Activated CD8-positive, alpha-beta memory T cell treated with anti-CD3 and anti-CD28 coated beads for 1 hour (primary cell): ENCODE measurements at places on chromosomes 16 and 17.

DNA sequence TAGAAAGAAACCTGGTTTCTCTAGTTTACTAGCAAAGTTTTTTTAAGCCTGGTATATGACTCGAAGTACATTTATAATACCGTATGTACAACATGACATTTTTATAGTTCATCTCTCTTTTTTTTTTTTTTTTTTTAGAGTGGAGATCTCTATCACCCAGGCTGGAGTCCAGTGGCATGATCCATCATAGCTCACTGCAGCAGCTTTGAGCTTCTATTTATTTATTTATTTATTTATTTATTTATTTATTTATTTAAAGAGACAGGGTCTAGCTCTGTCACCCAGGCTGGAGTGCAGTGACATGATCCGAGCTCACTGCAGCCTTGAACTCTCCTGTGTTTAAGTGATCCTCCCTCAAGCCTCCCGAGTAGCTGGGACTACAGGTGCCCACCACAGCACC, 25.9 kb upstream of the VPS4A start:
- DNase-seq, result no peak

GRCh38 chr17:77886387-77886728, 72.1 kb upstream of the TNRC6C start:
- DNase-seq, result no peak

DNA sequence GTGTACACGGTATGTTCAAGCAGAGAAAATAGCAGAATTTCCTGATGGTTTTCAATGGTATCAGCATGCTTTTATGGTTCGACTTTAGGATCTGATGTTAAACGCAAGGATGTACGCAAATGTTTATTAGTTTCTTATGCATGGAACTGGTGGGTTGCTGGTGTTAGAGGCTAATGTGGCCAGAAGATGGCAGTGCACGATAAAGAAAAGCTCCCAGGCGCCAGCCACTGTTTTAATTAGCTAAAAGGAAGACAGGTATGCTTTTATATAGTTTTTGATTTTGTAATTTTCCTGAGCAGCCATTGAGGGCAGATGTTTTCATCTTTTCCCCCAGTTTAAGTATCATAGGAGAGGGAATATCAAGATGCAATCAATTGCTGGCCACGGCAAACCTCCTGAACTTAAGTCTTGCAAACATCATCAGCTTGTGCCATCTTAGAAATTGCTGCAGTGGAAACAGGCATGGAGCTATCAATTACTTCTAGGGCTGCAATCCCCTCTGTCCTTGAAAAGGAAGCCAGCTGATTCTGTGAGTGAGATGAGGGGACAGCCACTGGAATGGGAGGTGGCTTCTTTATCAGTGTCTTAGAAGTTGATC, 648.5 kb upstream of the RBFOX1 start:
- no peak for DNase-seq

- DNase-seq, result no peak
Observed at GRCh38 chr17:72125742-72126141, 4.9 kb downstream of the SOX9 start.

DNA sequence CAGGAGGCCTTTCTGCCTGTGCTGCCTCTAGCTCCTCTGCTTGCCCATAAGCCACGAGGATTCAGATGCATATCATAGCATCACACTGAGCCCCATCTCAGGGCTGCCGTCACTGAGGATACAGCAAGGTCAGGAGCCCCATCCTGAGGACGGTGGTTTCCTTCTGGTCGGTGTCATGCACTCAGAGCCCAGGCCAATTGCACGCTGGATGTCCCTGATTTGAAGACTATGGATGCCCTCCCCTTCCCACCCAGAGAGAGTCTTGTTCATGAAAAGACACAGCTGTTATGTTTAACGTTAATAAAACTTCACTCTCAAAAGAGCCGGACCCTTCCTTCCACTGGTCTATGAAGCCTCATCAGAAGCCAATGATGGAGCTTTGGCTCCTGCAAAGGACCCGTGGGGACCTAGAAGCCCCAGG, 19.9 kb downstream of the COTL1 start:
- DNase-seq, result no peak

GRCh38 chr16:89954462-89954861, 5.9 kb downstream of the DEF8 start:
- no peak for DNase-seq

DNA sequence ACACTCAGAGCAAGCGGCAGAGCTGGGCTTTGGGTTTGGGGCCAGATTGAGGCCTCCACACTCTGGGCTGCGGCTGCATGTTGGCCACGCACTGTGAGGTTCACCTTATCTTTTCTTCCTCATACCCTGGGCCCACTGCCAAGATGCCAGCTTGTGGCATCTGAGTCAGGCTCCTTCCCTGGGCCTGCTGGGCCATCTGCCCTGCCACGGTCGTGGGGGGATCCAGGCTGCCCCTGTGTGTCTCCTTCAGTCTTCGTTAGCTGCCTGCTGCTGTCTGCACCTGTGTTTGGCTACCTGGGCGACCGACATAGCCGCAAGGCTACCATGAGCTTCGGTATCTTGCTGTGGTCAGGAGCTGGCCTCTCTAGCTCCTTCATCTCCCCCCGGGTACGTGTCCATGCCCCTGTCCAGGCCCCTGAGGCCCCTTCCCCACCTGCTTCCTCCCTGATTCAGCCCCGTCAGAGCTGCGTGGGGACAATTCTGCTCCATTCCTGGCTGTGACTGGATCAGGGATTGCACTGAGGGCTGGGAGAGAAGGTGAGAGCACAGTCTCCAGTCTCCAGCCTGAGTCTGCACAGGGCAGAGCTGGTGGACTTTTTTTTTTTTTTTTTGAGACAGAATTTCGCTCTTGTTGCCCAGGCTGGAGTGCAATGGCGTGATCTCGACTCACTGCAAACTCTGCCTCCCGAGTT, 11.2 kb downstream of the SPNS3 start:
- no peak for DNase-seq

- DNase-seq, result no peak
Observed at GRCh38 chr16:58016840-58017446, 8.6 kb upstream of the MMP15 start.

GRCh38 chr16:81678326-81679095, 100.6 kb upstream of the PLCG2 start:
- no peak for DNase-seq

DNA sequence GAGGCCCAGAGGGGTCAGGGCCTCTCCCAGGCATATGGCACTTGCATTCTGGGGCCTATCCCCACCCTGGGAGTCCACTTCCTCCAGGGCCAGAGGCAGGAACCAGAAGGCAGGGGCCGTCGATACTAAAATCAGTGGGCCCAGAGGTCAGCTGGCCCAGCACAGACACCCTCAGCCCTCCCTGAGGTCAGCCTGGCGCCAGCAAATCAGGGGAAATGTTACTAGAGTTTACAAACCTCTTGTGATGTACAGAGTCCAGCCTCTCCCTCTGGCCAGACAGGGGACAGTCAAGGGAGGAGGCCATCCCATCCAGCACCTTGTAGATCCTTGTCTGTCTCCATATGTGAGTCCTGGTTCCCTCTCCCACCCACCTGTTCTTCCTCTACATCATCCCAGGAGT, 10.8 kb downstream of the CDH5 start:
- DNase-seq, result no peak

DNA sequence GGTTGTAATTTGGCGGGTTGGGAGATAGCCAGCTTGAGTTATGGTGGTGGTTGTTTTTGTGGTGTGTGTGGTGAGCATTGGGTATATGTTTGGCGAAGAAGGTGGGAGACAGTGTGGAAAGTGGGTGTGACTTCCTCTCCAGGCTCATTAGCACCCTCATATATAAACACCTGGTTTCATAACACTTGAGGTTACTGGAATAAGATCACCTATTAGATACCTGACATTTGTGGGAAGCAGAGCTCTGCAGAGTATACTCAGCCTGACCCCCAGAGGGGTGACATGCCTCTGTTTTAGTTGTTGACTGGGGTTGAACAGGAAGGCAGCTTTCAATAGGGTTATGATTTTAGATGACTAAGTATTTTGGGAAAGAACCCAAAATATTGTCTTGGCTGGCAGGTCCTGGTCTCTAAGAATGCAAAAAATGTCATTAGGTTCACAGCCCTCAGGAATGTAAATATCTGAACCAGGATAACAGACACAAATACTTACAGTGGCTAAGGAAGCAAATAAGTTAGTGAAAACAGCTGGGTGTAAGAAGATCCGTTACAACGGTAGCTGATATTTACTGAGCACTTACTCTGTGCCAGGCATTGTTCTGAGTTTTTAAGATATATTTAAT, 18.3 kb upstream of the EFCAB13 start:
- DNase-seq, result no peak

GRCh38 chr17:53627511-53627910, 195.2 kb upstream of the KIF2B start:
- no peak for DNase-seq

DNA sequence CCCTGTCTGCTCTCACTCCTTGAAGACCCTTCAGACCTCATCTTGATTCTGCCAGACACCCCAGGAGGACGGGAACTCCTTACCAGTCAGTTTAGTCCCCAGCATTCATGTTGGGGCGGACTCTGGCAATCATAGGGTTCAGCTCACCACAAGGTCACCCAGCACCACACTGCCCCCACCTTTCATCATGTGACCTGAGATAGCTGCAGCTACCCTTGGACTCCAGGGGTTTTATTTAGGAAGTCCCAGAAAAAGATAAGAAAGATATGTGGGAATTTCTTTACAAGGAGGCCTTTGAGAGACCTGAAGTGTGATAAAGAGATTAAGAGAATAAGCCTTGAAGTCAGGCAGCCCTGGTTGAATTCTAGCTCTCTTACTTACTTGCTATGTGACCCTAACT, 59.8 kb upstream of the NLK start:
- no peak for DNase-seq

GRCh38 chr17:58535431-58535830, 21.0 kb upstream of the MTMR4 start:
- no peak for DNase-seq

DNA sequence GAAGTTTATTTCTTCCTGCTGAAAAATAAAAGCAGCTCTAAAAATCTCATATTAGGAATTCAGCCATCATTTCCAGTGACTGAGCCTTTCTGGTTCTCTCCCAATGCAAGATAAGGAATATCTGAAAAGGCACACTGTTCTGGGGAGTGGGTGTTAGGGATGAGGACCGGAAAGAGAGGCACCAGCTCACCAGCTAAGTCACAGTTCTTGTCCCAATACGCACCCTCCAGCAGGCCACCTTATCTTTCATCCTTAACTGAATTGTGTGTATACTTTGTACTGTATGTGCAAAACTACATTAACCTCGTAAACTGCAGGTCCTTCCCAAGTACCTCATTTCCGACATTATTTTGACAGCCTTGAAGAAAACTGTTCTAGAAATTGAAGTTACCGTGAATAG, 11.0 kb downstream of the AMFR start:
- no peak for DNase-seq

DNA sequence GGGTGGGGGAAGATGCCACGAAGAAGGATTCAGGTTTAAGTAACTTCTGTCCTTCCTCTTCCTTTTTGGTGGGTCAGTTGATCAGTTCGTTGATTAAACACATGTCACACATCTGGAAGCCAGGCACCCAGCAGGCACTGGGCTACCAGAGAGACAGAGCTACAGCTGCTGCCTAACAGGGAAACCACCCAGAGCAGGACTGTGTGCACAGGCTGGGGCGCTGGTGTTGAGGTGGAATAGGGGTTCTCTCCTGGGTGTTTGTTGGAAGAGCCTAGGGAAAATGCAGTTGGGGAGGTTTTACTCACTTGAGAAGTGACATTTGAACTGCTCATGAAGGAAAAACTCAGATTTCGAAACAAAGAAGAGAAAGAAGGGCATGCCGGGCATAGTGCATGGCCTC, 152.4 kb downstream of the IRX5 start:
- DNase-seq, result no peak

- DNase-seq, result no peak
Observed at GRCh38 chr16:73028721-73029361, 19.1 kb downstream of the ZFHX3 start.

- DNase-seq, result no peak
Observed at GRCh38 chr17:7133424-7133823, 18.8 kb upstream of the ASGR2 start.

- DNase-seq, result no peak
Observed at GRCh38 chr17:81489012-81489997, 23.3 kb downstream of the ACTG1 start.

- DNase-seq, result no peak
Observed at GRCh38 chr17:44492706-44493272, 10.4 kb downstream of the GPATCH8 start.

GRCh38 chr17:17565471-17566339, 25.8 kb downstream of the PEMT start:
- DNase-seq, result no peak

- no peak for DNase-seq
Observed at GRCh38 chr17:78341559-78342448, 18.1 kb downstream of the SOCS3 start.

GRCh38 chr17:57906910-57907309, 48.3 kb downstream of the CUEDC1 start:
- DNase-seq, result no peak

DNA sequence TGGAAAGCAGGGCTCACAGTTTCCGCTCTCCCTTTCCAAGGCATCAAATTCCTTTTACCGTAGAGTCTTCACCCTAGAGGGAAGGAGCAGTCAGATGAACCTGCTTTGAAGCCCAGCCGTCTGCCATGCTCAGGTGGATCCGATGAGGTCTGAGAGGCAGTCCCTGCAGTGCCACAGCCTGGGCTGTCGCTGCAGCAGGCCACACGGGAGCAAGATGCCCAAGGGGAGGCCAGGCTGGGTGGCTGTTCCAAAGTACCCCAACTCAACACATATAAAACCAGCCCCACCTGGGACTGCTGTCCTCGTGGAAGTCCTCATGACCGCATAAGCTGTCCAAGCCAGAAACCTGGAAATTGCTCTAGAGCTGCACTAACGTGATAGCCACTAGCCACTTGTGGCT, 4.9 kb upstream of the LIMD2 start:
- no peak for DNase-seq

- DNase-seq, result no peak
Observed at GRCh38 chr17:81534157-81535006, 6.2 kb downstream of the FSCN2 start.

GRCh38 chr17:68777856-68778694, 176.9 kb upstream of the FAM20A start:
- no peak for DNase-seq

DNA sequence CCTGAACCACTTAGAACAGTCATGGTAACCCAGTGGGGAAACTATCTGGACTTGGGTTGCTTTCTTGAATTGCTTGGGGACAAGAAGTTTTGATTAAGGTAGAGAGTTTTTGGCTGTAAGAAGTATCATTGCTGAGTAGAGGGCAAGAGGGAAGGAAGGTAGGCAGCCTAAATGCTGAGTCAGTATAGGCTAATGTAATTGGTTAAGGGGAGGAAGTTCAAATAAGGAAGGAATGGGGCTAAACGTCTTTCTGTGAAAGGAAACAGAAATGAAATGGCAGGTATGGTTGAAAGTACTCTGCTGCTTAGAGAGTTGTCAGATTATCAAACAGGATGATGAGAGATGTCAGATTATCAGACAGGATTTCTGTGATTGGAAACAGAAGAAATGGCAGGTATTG, 20.3 kb downstream of the KPNB1 start:
- DNase-seq, result no peak

- DNase-seq, result no peak
Observed at GRCh38 chr16:57999366-57999970, 1.0 kb downstream of the ZNF319 start.
